Erythroblast (primary cell): ENCODE measurements at places on chromosomes 6 and 20.

DNA sequence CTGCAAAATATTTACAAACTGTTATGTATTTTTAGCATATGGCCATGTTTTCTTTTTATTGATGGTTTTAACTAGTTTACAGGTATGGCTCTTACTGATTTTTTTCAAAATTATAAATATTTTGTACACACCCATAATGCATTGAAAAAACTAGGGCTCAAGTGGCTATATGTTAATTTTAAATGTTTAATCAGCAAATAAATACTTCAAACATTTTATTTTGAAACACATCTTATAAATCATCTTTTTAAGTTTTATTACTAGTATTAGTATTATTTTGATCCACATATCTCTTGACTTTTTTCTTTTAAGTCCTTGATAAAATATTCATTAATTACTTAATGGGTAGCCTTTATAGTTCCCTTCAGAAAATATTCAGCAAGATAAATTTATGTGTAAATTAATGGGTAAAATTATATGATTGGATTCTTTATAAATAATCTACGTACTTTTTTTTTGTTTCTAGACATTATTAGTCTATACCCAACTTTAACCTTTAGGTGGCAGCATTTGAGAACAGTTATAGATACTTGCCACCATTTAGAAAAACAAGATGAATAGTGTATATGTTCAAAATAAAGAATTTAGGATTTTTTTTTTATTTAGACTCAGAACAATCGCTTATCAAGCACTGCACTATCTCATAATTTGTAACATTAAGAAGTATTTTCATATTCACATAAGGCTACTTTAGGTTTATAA is 241.9 kb downstream of the ADGRB3 start:
- peak; percentile 17 for DNase-seq

- DNase-seq: no peak
Observed at GRCh38 chr20:37630166-37630565, 63.7 kb upstream of the CTNNBL1 start.

DNA sequence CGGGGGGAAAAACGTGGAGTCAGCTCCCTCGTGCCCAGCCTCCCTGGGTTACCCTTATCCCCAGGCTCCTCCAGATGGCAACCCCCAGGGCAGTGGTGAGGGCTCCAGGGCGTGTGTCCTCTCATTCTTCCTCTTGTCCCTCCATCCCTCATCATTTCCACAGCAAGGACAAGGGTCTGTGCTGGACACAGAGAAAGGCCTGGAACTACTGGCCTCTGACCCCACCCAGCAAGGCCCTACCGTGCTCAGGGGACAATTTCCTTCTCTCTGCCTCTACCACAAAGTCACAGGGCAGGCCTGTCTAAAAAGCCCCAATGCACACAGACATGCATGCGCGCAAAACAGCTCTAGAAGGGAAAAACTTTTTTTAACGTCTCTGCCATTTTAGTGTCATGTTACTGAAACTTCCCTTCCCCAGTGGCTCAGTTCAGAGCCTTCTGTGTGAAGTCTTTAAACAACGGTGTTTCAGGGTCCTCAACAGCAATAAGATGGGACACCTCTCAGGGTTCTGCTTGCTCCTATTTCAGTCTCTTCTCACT is 1.1 kb upstream of the SLC35B2 start:
- DNase-seq: no peak

- no peak for DNase-seq
Observed at GRCh38 chr6:170257376-170257775, 33.5 kb downstream of the DLL1 start.

DNA sequence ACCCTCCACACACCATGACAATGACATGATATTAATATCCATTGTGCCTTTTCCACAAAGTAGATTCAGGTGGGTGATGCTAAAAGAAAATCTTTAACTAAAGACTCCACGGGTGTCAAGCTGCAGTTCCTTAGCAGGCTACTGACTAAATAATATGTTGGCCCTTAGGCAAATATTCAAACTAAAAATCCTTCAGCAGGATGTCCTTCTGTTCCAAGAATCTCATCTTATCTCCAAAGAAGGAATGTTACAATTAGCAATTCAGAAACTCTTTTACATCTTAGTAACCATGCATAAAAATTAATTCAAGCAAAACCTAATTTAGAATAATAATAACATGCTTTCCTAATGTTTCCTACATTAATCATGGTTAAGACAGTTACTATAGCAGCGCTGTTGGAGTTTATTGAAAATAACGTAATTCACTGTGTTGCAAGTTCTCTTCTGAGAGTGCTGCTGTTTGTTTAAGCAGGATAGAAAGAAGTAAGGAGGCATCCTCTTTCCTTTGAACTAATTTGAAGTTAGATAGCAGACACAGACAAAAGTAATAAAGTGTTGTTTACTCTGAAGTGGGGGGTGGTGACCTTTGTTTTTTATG is 414.8 kb upstream of the CDH4 start:
- DNase-seq: no peak

DNA sequence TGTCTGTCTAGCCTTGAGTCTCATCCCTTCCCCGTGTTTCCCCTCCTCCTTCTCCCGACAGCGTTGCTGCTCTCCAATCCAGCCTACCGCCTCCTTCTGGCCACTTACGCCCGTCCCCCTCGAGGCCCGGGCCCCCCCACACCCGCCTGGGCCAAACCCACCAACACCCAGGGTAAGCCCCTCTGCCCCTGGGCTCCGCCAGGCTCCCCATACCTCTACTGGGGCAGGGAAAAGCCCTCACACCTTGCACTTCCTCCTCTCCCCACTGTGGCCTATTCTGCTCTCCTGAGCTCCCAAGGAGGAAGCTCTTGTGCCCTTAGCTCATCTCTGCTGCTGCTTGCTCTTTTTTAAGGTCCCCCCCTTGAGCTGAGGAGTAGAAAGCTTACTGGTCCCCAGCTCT is 11.0 kb downstream of the DDR1 start:
- no peak for DNase-seq

DNA sequence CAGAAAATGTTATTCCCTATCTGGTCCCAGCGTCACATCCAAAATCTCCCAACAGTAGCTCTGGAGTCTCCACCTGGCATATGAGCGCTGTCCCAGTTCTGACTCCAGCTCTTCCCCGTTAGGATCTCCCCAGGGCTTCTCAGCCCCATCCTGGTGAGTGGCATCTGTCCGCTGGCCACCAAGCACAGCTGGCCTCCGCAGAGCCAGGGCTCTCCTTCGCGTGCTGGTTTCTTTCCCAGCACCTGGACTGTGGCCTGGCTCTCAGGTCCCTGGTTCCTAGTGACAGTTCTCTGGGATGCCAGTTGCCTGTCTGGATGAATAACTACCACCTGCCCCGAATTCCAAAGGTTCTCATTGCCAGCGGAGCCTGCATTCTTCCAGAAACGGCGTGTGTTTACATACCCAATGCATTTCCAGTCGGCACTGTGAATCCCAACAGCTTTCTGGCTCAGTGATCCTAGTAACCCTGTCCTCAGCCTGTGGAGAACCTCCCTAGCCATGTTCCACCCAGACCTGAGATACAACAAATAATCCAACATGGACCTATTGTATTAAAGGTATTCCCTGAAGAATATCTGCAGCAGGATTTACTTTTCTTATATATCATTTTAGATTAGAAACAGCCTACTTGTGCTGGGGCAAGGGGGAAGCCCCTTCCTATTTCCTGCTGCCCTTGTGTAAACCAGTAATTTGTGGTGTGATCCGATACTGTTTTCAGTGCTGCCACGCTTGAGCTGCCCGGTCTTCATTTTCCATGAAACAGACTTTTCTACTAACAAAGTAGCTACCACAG is 69.9 kb upstream of the PDE10A start:
- DNase-seq: no peak

- peak; percentile 13 for DNase-seq
Observed at GRCh38 chr20:45833883-45834796, 541 bp downstream of the SNX21 start.

DNA sequence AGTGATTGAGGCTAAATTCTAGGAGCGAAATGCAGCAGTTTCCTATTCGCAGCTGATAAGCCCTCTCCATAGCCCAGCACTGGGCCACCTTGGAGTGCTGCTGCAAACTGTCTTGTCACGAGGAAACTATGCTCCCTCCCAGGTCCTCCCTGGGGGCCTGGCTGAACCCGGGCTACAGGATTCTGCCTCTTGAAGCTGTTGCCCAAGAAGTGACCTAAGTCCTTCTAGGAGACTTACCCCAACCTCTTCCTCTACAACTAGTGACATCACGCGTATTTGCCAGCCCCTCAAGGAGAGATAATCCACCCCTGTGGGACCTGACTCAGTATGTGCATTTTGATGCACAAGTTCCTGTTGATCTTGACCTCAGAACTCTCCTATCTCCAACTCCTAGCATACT is 26.5 kb upstream of the ZFAND3 start:
- DNase-seq: no peak

DNA sequence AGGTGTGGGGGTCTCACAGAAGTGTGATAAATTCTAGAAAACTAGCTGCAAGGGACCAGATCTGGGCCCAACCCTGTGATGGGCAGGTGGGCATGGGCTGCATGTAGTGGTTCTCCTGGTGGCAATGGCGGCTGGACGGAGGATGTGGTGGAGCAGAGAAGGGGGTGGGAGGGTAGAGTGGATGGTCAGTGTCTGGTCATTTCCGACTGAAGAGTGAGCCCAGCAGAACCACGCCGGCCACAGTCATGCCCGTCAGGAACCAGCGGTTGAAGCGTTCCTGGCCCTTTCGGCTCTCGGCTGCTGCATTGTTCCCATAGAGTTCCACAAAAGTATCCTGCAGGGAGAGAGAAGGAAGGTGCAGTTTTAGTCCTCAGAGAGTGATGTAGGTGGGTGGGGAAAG is 28.0 kb downstream of the COX4I2 start:
- DNase-seq: no peak

DNA sequence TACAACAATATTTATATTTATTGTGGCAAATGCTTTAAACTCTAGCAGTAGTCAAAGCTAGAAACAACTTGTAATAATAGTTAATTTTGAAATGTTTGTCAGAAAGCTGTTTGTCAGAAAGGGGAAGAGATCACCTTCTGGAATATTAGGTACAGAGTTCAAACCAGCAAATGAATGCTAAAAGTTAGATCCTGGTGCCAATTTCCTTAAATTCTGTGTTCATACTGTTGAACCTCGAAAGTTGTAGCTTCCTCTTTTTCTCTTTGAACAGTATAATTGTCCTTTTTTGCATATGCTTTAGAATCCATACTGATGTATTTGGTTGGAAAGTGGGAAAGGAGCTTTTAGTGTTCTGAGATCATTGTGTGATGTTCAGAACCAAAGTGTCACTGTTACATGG is 22.4 kb downstream of the ITCH start:
- no peak for DNase-seq

DNA sequence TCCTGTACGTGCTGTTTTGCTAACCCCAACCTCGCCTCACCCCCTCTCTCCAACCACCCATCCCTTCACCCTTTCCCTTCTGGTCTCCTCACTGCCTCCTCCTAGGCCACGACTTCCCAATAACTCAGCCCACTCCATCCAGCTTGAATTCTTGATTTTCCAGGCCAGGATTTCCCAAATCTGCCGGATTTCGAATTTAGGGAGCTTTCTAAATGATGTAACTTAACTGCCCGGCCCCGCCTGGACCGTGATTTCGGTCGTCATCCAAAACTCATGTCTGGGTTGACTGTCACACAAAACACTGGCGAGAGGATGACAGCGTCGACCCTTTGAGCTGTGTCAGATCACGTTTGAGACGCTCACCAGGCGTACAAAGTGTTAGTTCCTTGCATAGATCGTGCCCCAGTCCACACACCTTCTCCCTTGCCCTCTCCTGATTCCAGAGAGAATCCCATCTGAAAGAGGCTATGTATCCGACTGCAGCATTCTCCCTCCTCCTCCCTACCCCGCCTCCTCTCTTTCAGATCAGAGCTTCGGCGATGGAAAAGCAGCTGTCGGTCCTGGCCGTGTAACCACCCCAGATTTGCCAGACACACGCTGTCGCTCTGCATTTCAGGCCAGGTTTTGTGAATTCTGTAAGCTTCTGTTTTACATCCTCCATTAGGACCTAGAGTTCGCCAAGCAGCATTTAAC is 168.2 kb downstream of the GPX5 start:
- no peak for DNase-seq

DNA sequence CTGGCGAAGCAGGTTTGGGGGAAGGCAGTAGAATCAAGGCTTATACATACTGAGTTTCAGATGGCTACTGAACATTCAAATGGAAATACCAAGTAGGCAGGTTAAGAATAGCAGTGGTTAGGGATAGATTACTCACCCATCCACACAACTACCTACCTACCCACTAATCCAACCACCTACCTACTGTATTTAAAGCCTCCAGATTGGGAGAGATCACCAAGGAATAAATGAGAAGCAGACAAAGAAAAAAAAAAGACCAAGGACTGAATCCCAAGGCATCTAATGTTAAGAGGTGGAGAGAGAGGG is 68.3 kb upstream of the SMIM29 start:
- DNase-seq: no peak

DNA sequence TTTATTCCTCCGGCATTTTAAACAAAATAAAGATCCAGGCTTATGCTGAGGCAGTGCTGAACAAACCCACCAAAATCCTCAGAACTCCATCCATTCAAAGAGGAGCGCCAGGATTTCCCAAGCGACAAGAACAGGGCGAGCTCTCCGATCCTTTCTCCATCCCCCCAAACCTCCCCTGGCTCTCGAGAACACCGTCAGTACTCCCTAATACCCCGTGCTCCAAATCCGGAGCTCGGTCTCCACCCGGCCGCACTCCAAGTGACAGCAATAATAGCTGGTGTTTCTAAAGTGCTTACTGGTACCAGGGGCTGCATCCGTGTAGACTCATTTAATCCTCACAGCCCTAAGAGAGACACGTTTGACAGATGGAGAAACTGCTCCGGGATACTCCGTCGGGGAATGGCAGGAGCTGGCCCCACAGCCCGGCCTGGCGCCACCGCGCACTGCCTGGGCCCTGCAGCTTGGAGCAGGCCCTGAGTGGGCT is 277.1 kb upstream of the QKI start:
- no peak for DNase-seq

GRCh38 chr6:105739764-105740163 is 336.9 kb upstream of the PREP start:
- no peak for DNase-seq

DNA sequence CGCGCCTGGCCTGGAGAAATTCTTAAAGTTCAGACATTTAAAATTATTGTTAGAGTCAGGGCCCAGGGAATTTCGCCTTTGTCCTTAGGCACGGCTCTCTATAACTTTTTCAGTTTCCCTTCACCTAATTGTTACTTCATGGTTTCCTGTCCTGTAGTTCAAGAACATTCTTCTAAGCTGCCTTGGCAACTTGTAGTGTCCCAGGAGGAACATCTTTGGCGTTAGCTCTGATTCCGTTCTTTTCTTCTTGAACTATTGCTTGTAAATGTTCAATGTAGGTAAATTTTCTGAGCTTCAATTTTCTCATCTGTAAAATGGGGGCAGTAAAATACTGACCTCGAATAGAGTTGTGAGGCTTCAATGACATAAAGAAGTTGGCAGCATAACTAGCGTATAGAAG is 41.8 kb downstream of the TIAM2 start:
- no peak for DNase-seq

- no peak for DNase-seq
Observed at GRCh38 chr20:37081717-37082289, 14.0 kb downstream of the RBL1 start.

GRCh38 chr20:43840382-43841070 is 74.1 kb upstream of the TOX2 start:
- no peak for DNase-seq

GRCh38 chr6:140385679-140386078 is 1011.2 kb upstream of the CITED2 start:
- no peak for DNase-seq

- no peak for DNase-seq
Observed at GRCh38 chr20:59777331-59777725, 156.1 kb downstream of the SYCP2 start.

- DNase-seq: peak; percentile 76
Observed at GRCh38 chr6:118894425-118895260, 691 bp downstream of the ASF1A start.
